A549 treated with Mapracorat at 1 μM for 4 hours (cell line): ENCODE measurements at places on chromosomes 2 and 18. TPM values are rescaled to one million over a fixed set of nuclear protein-coding genes. Genes with fewer than 3 reads are reported as not detected.

Gene ITGA4
- total RNA-seq, result 1.2 to 2.5 TPM (median 1.8 TPM) in 5 replicates

Gene LRRC30
- not detected in 5 replicates for total RNA-seq

Gene ABHD1
- 0.77 to 2.1 TPM (median 1.5 TPM) in 5 replicates for total RNA-seq

Gene C1GALT1C1L
- total RNA-seq, result 2.0 to 2.5 TPM (median 2.3 TPM) in 5 replicates

Gene ELOA2
- not detected in 5 replicates for total RNA-seq

Gene MFSD2B
- total RNA-seq, result 0.11 to 0.64 TPM (median 0.59 TPM) in 5 replicates

Gene SOCS6
- 25.3 to 31.4 TPM (median 30.8 TPM) in 5 replicates for total RNA-seq

Gene REG3G
- total RNA-seq, result not detected in 5 replicates

Gene CPLX4
- total RNA-seq, result not detected in 5 replicates

Gene EEF1B2
- 1,032 to 1,246 TPM (median 1,058 TPM) in 5 replicates for total RNA-seq

Gene ZNF385B
- total RNA-seq, result not detected in 5 replicates

Gene OSR1
- 6.4 to 10.3 TPM (median 6.6 TPM) in 5 replicates for total RNA-seq

Gene AGXT
- not detected in 5 replicates for total RNA-seq

Gene SS18
- total RNA-seq, result 44.5 to 56.4 TPM (median 53.0 TPM) in 5 replicates

Gene ZBTB7C
- total RNA-seq, result 0.09 to 0.21 TPM (median 0.17 TPM) in 5 replicates

Gene CRYGC
- total RNA-seq, result not detected in 5 replicates
